ENCODE measurements at places on chromosomes 5 and 9.
A peak's percentile ranks its signal among the peaks of the same experiment; 100 is the strongest.

DNA sequence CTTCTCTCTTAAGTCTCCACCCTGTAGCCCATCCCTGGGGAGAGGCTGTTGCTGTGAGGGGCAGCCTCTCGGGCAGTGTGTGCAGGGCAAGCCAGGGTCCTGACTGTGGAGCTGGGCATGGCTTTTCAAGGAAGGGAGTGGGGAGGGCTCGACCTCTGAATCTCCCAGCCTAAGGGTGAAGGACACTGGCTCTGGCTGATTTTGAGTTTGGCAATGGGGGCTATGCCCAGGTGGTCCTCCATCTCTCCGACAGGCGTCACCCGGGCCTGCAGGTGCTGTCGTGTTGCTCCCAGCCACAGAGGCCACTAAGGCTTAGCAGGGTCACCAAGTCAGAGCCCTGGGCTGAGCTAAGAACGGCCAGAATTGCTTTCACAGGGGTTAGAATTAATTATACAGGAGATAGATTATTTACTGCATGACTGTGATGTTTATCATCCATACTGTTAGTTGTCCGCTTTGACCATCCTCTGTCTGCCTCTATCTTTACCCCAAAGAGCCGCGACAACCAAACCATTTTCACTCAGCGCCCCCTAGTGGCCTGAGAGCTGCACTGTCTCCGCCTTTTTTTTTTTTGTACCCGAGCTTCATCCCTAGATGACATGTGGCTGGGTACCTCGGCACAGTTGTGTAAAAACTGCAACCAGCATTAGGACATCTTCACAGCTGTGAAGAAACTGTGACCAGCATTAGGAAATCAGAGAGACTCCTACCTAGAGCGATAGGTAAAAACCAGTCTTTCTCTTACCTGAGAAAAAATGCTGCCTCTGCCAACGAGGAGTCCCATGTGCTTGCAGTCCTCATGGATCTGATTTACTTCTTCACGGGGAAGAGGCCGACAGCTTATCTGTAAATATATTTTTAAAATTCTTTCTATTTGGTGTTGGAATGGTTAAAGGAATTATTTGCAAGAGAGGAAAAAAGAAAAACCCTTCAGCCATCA lies 44.5 kb downstream of the AGXT2 start:
- DNase-seq = peak; percentile 72

- DNase-seq = no peak
These were observed 326.8 kb downstream of the BNC2 start for GRCh38 chr9:16543686-16544085.

DNA sequence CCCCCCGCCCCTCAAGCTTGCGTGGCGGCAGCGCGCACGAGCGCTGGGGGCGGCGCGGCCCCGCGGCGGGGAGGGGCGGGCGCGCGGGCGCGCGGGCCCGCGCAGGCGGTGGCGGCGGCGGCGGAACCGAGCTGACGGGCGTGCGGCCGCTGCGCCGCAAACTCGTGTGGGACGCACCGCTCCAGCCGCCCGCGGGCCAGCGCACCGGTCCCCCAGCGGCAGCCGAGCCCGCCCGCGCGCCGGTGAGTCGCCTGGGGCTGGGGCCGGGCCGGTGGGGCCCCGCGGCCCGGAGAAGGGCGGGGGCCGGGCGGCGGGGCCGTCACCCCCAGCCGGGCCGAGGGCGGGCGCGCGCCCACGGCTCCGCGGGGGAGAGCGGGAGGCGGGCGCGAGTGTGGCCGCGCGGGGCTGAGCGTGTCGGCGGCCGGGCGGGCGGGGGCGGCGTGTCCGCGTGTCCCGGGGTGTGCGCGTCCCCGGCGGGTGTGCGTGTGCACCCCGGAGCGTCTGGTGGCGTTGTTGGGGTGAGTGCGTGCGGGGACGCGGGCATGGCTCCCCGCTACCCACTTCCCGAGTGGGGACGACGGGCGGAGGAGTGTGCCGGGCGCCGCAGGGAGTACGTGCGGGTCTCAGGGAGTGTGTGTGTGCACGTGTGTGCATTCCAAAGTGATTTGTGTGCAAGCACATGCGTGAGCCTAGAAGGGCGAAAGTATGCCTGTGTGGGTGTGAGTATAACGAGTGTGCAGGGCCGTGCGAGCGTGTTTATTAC lies at the start of gene NEK6:
Gene NEK6, plus strand, starts transcription at position 106 of the 763 bp plus-strand sequence. CDS start 44,016 bp downstream, outside the sequence.
- peak; percentile 60 for DNase-seq

GRCh38 chr9:17135295-17136160 lies 688 bp downstream of the CNTLN start:
- peak; percentile 58 for DNase-seq

GRCh38 chr5:157915638-157916037 lies 56.7 kb upstream of the CLINT1 start:
- no peak for DNase-seq

DNA sequence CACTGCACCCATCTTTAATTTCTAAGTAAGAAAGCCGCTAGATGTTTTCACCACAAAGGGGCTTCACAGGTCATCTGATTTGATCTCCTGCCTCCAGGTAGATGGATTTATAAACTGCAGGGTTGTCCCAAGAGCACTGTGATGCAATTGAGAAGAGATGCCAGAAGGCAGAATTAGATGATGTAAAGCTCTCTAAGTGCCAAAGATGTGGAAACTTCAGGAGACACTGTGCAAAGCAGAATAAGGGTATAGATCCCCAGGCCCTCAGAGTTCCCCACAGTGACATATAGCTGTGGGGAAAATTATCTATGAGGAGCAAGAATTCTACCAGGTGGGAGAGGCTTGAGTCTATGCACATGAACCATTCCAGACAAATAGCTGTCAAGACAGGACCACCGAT lies 90.5 kb downstream of the FSTL4 start:
- DNase-seq = no peak

DNA sequence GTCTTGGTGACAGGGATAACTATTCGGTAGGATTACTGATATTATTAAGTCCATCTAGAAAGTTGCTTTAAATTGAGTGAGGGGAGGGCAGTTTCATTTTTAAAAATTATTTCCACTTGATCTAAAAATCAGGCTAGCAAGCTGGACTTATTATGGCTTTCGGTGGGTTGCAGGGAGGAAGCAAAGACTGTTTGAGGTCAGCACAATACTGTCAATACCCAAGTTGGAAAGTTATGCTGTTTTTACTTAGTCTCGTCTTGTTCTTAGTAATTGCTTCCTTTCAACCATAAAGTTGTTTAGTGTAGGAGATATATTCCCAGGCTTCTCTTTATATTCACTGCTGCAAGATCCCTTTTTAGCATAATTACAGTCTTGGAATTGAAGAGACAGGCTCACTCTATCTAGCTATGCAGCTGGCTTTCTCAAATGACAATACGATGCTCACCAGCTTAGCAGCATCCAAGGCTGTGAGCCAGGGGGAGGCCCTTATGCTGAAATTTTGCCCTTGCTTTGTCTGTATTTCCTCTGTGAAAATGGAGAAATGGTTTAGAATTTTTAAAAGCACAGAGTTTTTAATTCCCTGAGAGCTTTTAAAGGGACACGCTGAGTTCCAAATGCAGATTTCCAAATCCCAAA lies 68.2 kb upstream of the APC start:
- no peak for DNase-seq

DNA sequence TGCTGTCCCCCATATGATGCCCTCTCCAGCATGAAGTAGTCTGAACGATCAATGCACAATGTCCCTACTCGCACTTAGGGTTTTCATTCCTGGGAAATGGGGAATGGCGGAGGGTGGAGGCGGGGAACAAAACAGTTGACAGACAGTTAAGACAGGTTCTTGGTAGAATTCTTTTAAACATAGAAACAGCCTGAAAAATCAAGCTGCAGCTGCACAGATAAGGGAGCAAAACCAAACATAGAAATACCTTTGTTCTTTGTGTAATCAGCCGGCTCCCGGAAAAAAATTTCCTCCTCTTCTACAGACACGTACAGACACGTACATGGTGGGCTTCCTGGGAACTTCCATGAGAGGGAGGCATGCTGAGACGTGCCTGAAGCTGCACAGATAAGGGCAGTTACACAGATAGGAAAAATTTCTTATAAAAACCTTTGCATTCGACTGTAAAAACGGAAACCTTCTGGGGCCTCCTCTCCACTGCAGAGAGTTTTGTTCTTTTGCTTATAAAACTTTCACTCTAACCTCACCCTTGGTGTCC lies 662.4 kb upstream of the PTPRD start:
- no peak for DNase-seq

DNA sequence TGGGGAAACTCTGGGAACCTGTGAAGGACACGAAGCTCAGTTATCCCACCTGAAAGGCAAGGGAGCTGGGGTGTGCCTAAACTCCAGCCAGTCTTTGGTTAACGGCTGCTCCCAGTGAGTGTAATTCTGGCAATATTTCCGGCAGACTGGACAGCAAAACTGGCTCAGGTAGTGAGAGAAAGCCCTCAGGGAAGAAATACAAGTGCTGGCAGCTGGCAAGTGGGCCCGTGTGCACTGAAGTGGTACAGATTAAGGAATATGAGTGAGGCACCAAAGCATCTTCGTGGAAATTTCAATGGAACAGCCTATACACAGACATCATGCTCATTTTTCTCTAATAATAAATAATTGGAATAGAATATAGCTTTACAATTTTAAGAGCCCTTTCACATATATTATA lies 56.2 kb downstream of the ABHD17B start:
- no peak for DNase-seq

DNA sequence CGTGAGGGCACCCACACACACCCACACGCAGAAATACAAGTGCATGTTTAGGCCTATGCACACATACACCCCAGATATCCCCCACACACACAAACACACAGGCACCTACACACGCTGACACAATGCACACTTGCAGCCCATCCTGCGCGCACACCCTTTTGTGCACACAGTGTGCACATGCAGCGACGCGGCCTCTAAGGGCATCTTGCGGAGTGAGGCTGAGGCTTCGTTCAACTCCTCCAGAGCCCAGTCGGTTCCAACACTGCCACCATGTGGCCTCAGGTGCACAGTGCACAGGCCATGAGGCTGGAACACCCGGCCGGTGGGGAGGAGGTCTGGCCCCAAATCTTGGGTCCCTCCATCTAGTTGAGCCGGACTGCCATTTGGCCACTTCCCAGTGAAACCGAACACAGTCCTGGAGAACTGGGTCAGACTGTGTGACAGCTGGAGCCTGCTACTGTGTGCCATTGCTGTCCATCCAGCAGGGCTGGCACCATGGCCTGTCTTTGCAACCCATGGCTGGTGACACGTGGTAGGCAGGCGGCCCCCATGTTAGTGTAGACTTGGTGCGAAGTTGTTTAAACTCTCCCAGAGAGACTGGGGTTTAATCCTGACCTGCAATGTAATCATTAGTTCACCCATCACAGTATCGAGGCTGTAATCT lies 97.7 kb upstream of the MVB12B start:
- DNase-seq = peak; percentile 82

GRCh38 chr9:72560086-72560485 lies 38.7 kb downstream of the TMC1 start:
- DNase-seq = no peak

DNA sequence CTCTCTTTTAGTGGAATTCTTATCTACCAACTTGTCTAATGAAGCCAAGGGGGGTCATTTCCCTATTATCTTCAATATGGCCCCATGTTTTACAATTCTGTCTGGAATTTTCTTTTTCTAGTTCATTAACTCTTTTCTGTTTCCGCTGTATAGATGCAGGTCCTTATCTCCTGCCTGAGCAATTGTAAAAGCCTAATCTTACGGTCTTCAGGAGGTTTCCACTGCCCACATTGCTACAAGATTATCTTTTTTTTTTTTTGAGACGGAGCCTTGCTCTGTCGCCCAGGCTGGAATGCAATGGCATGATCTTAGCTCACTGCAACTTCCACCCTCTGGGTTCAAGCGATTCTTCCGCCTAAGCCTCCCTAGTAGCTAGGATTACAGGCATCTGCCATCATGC lies 132.3 kb downstream of the UNC13B start:
- DNase-seq = no peak

- no peak for DNase-seq
These were observed 25.4 kb downstream of the CTNND2 start for GRCh38 chr5:11878814-11879213.

- DNase-seq = no peak
These were observed 17.6 kb downstream of the NSUN2 start for GRCh38 chr5:6615034-6615815.

DNA sequence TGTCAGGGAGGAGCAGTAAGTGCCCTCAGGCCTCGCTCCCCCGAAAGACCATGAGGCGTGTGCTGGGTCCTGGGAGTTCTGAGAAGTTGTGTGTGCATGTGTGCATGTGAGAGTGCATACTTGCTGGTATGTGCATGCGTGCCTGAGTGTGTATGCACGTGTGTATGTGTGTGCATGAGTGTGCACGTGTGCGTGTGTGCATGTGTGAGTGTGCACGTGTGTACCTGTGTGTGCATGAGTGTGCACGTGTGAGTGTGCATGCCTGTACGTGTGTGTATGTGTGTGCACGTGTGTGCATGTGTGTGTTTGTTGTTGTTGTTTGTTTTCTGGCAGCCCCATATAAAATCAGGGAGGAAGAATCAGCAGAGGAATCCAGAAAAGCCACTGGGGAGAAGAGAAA lies 426.7 kb downstream of the IRX2 start:
- no peak for DNase-seq

DNA sequence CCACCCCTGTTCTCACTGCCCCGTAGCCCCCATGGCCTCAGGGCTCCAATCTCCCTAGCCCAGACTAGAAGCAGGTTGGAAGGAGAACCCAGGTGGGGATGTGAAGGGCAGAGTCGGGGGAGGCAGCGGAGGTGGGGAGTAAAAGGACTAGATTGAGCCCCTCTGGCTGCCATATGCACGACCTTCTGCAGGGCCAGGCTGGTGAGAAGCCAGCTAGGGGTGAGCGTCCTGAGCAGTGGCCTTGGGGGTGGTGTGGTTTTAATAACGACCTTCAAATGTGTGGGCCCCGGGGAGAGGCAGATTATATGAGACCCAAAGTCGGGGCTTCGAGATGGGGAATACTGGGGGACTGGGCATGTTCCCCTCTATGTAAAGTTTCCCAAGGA lies 139.5 kb downstream of the C9orf50 start:
- no peak for DNase-seq

GRCh38 chr5:76526950-76527583 lies 96.1 kb downstream of the F2RL2 start:
- DNase-seq = no peak

GRCh38 chr5:113084402-113085083 lies 107.9 kb downstream of the DCP2 start:
- no peak for DNase-seq

DNA sequence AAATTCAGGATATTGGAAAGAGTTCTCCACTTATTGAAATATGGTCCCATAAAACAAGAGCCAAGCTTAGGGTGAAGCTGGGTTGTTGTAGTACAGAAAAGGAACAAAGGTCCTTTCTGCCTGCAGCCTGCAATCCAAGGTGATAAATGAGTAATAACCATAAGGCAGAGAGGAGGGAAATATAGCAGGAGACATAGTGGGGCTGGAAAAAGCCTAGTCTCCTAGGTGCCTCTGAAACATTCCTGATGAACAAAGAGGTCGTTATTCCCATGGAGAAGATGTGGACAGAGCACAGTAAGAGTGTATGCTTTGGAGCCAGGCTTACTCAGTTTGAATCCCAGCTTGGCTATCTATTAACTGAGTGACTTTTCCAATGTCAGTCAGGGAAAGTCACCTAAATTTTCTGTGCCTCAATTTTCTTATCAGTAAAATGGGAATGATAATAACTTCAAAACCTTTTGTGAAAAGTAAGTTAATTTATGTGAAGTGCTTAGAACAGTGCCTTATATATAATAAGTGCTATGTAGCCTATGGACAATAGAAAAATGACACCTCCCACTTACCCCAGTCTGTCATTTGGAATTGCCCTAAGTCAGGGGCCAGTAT lies 110.8 kb upstream of the GRIN3A start:
- DNase-seq = no peak

GRCh38 chr9:116323571-116323970 lies 170.0 kb downstream of the PAPPA start:
- DNase-seq = no peak

- no peak for DNase-seq
These were observed 80.9 kb downstream of the YIPF5 start for GRCh38 chr5:144089401-144090021.

Measured in nephron progenitor cell (in vitro differentiated cells).